ENCODE measurements at places on chromosomes 16 and 17.

DNA sequence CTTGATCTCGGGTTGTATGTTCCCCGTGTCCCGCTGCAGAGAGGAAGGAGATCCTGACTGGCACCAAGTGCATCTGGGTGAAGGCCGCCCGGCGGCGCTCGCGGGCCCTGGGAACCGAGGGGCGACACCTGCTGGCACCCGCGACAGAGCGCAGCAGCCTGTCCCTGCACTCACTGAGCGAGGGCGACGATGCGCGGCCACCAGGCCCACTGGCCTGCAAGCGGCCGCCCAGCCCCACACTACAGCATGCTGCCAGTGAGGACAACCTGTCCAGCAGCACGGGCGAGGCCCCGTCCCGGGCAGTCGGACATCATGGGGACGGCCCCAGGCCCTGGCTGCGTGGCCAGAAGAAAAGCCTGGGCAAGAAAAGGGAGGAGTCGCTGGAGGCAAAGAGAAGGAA lies 7.5 kb downstream of the BTBD17 start:
- DNase-seq, result peak; percentile 49

DNA sequence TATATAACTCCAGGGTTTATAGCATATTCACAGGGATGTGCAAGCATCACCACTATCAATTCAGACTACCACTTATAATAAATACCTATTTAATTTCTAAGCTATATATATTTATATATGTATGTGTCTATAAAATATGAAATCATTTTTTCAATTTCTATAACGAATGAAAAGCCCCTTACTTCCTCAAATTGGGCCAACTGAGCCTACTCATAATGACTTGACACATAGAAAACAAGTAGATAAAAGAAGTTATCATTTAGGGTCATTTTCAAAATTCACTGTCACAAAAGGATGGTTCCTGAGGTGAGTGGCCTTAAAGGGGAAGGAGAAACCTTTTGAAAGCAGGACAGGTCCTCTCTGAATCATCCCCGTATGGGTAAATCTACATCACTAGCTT lies 114.1 kb downstream of the ADCY9 start:
- DNase-seq, result no peak

DNA sequence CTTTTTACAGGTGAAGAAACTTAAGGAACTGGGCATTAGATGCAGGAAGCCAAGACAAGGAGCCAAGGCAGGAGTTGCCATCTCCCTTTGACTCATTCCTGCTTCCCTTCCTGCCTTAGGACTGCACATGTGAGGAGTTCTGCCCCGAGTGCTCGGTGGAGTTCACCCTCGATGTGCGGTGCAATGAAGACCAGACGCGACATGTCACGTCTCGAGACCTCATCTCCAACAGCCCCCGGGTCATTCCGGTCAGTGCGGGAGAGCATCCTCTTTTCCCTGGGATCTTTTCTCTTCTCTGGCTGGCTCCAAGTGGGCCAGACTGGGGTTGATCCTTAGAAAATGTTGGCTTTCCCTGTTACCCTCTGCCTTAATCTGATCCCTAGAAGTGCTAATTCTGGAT lies 6.6 kb downstream of the POLR2C start:
- DNase-seq, result no peak

GRCh38 chr17:5234645-5235576 lies at the start of gene SCIMP:
SCIMP (minus strand) TSS chr17:5234860; CDS start chr17:5234755, 105 bp downstream.
- peak; percentile 80 for DNase-seq

GRCh38 chr17:65359016-65359415 lies 202.4 kb downstream of the AXIN2 start:
- DNase-seq, result no peak

- no peak for DNase-seq
These were observed 274.5 kb downstream of the MRTFB start for GRCh38 chr16:14345512-14346115.

Measured in germinal center (tissue), 1 donor.